ENCODE measurements at places on chromosomes 7 and 10. TPM values are rescaled to one million over a fixed set of nuclear protein-coding genes. Genes with fewer than 3 reads are reported as not detected.

The GIMAP6 gene
- not detected for total RNA-seq

DNA sequence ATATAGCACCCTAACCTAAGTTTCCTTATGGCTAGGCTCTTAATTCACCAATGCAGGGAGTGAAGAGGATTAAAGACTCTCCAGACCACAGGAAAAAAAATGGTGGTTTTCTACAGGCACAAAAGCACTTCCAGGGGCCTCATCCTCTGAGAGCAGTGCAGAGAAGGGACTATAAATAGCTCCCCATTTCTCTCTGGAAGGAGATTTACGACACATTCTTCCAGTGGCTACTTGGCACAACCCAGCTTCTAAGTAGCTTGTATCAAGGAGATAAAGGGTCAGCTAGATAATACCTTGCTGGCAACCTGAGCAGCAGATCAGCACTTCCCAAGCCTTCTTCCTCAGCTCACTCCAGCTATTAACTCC lies 73.5 kb downstream of the CRPPA start:
- no peak for DNase-seq

The LDB3 gene
- total RNA-seq, result not detected

The NPSR1 gene
- total RNA-seq, result not detected

DNA sequence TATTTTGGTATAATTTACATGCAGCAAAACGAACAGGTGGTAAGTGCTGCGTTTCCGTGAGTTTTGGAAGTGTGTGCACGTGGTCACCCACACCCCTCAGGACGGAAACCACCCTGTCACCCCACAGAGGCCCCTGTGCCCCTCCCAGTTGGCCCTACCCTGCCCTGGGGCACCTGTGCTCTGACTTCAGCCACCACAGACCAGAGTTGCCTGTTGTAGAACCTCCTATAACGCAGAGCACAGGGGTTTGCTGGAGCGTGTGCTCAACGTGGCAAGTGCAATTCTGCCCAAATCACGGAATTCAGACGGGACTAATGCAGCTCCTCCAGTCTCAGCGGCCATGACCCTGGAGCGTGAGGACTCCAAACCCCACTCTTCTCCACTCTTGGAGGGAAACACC lies 9.6 kb upstream of the CFAP46 start:
- no peak for DNase-seq
